ENCODE measurements at places on chromosomes 6 and 20.

DNA sequence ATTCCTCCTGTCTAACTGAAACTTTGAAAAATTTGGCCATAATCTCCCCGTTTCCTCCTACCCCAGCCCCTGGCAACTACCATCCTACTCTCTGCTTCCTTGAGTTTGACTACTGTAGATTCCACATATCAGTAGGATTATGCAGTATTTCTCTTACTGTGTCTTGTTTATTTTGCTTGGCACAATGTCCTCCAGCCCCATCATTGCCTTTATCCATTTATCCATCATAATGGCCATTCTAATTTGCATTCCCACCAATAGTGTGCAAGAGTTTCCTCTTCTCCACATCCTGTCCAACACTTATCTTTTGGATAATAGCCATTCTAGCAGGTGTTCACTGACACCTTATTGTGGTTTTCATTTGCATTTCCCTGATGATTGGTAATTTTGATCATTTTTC lies 202.3 kb downstream of the THBS2 start:
- DNase-seq, result no peak

DNA sequence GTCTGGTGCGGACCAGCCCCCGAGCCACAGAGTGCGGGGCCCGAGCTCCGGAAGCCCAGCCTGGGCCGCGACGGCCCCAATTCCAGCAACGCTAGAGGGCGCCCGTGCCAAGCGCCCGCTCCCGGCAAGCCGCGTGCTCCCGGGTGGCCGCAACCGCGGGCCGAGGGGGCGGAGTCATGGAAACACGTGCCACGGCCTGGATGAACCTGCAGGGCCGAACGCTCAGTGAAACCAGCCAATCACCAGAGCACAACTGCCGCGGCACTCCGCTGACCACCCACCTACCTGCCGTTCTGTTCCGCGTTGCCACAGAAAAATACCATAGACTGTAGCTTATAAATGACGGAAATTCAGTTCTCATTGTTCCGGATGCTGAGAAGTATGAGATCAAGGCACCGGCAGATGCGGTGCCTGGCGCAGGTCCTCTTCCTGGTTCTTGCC lies 85.7 kb upstream of the FOXC1 start:
- DNase-seq, result peak; percentile 35

DNA sequence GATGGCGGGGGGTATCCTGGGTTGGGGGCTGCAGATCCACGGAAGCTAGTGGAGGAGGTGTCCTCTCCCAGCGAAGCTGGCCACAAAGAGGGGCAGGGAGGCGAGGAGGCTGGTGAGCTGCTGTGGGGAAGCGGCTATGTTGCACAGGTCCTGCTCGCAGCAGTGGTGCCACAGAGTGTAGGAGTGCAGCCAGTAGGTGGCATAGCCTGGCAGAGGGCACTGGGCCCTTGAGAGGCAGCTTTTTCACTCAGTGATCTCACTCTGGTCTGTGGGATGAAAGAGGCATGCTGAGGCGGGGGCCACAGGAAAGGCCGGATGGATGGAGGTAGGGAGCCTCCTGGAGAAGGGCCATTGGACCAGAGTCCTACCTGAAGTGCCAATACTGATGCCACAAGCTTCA lies 2.9 kb upstream of the LY6G6D start:
- no peak for DNase-seq

- DNase-seq, result no peak
These were observed 4.9 kb downstream of the HMGA1 start for GRCh38 chr6:34241351-34242215.

GRCh38 chr6:33455051-33455450 lies 675 bp downstream of the ZBTB9 start:
- DNase-seq, result no peak

- DNase-seq, result no peak
These were observed 12.3 kb downstream of the SLC17A2 start for GRCh38 chr6:25918083-25918683.

DNA sequence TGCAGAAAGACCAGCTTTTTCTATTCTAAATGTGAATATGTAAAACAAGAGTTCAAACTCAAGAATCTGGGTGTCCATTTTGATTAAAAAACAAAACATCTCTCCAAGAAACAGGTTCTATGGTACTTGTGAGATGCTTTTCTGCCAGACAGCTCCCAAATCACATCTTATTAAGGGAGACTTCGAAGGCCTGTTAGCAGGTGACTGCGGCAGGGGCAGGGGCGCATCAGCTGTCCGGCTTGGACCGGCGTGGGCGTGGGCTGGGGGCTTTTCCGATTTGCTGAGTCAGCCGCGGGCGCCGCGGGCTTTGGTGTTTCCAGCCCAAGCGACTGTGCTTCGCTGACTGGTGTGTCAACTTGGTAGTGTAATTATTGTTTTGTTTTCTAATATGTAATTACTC lies 32.6 kb downstream of the TFAP2A start:
- DNase-seq, result no peak

GRCh38 chr6:2799936-2800527 lies 34.8 kb downstream of the WRNIP1 start:
- DNase-seq, result peak; percentile 61

- DNase-seq, result peak; percentile 56
These were observed 5.8 kb upstream of the SDCBP2 start for GRCh38 chr20:1334761-1335160.

GRCh38 chr6:26543953-26544352 lies 5.8 kb downstream of the HMGN4 start:
- no peak for DNase-seq

- no peak for DNase-seq
These were observed 334.0 kb upstream of the CHD6 start for GRCh38 chr20:41952166-41952565.

DNA sequence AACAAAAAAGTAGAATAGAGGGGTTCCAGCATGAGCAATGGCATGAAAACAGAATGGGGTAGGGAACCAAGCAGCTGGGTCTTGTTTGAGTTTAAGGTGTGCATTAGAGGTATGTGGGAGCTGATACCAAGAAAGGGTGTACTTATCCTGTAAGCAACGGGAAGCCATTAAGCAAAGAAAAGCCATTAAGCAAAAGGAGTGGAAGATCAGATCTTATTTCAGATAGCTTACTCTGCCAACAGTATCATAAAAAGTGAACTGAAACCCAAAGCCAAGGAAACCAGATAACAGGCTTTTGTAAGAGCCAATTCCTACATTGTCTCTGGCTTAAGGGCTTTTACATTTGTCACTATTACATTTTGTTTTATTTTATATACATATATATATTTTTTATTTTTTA lies 21.3 kb upstream of the BEND6 start:
- peak; percentile 8 for DNase-seq

DNA sequence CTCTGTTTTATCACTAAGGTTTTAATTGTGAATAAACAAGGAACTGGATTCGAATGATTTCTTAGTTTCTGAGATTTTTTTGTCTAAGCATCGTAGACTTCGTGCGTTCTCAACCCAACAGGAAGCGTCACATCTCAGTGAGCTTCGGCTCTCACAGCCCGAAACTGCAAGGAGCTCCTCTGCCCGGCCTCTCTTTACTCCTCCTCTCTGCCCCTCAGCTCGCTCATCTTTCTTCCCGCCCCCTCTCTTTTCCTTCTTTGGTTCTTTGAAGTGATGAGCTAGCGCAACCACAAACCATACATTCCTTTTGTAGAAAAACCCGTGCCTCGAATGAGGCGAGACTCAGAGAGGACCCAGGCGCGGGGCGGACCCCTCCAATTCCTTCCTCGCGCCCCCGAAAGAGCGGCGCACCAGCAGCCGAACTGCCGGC lies 480 bp upstream of the NT5E start:
- DNase-seq, result no peak

- no peak for DNase-seq
These were observed at the start of gene KCNS1 for GRCh38 chr20:45100563-45101245. TSS of gene KCNS1 (minus strand) at chr20:45101127. CDS start at chr20:45099236, 1,891 bp downstream.

DNA sequence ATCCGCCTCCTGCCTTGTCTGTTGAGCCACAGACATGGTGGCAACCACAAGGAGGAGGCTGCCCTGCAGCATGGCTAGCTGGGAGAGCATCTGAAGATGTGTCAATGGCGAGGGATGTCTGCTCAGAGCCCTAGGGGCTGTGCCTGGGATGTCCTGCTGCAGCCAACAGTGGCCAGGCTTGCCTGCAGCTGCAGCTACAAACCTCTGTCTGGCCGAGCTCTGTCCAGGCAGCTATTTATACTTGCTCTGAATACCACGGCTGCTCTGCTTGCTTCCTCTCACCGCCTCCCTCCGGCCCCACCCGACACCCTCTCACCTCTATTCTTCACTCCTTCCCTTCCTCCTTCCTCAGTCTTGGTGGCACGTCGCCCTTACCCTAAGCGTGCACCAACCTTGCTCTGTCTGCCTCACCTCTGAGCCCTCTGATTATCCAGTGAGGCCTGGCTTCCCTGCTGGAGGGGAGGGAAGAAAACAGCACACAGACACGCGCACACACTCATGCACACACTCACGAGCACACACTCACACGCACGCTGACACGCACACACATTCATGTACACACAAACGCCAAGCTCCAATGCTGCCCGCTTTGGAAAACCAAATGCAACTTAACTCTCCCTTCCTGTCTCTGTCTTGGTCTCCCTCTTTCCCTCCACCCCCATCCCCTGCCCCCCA lies at the start of gene ANGPT4:
Gene ANGPT4 (minus strand): TSS at position 210 of the 675 bp plus-strand sequence. CDS start 120 bp downstream, at position 90.
- DNase-seq, result no peak

DNA sequence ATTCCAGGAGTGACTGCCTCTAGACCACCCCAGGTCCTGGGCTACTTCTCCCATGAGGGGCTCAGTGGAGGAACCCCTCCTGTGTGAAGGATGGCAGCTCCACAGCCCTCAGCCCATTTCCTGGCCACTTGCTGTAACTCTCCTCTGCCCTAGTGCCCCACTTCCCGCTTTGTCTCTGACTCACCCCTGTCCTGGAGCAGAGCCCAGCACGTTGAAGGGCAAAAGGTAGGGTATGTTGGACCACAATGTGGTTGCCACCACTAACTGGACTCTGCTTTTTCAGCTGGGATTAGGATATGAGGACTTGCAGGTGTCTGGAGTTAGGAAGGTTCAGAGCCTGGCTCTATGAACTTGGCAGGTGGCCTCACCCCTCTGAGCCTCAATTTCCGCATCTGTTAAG lies 2.4 kb downstream of the MYBL2 start:
- DNase-seq, result no peak

- DNase-seq, result no peak
These were observed 234.7 kb downstream of the RNGTT start for GRCh38 chr6:88728756-88729155.

GRCh38 chr6:41687501-41688175 lies 47.8 kb downstream of the TFEB start:
- no peak for DNase-seq

DNA sequence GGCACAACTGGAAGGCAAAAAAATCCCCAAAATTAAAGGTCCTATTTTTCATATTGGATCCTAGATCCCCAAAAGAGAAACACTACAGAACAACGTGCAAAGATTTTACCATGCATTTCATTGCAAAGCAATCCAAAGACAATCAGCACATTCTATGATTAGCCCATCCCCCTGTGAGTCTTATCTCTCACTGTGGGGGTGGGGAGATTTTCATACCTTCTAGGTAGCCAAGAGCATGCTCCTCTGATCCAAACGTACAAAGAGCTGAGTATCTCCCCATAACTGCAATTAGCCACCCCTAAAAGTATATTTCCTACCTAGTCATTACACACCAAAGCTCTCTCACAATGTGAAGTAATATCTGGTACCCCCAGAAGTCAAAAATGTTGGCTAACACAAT lies 22.2 kb upstream of the ENTPD6 start:
- DNase-seq, result no peak

DNA sequence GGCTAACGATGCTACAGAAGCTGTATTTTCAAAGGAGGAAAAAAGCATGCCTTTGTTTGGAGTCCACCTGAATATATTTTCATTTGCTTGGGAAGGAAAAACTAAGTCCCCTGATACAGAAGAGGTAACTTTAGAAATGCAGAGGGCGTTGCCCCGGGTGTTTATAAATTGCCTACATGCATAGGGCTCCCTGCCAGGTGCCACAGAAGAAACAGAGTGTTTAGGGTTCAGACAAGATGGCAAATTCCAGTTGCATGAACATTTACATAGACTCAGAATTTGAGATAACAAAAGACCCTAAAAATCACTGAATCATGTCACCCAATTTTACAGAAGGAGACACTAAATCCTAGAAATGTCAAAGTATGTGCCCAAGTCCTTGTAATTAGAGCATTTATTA lies 19.9 kb downstream of the RIN2 start:
- DNase-seq, result no peak

DNA sequence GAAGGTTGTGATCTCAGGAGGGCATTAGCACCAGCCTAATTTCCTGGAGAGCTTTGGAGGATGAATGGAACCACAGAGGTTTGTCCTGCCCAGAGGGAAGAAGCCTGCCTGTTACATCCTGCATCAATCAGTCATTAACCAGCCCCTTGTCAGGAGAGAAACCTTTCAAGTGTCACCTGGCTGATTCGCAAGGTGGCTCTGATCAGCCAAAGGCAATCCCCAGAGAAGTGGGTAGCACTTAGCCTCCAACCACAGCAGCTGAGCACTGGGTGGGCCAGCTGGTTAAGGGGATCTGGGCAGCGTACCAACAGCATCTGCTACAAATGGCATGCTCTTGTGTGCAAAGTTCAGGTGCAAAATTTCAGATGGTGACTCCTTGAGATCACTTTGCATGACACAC lies 26.9 kb downstream of the ANKEF1 start:
- no peak for DNase-seq

DNA sequence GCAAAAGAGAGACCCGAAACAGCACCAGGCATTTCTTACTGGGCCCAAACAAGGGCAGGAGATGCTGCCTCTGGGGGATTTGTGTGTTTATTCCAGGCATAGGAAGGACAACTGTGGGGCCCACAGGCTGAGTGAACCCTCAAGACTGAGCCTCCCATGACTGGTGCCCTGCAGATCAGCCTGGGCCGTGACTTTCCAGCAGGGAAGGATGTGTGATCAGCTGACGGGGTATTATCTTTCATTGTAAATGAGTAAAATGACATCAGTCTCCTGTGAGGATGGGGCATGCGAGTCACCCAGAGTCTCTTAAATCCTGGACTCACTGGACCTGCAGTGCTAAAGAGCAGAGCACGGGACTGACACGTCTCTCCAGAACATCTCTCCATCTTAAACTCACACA lies 3.9 kb upstream of the TEAD3 start:
- DNase-seq, result peak; percentile 18
